ENCODE measurements at places on chromosomes 13 and 19.
A peak's percentile ranks its signal among the peaks of the same experiment; 100 is the strongest.

DNA sequence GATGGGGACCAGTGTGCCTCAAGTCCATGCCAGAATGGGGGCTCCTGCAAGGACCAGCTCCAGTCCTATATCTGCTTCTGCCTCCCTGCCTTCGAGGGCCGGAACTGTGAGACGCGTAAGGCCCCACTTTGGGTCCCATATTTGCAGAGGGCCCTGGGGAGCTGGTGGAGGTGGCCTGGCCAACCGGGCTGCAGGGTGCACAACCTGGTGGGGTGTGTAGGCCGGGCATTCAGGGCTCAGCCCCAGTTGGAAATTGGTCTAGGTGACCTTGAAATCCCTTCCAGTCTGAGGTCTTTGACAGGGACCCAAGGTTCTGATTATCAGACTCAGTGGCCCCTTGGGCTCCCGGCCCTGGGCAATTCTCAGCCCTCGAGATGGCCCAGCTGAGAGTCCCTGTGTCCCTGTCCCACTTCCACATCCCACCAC lies 8.3 kb downstream of the F7 start:
- peak; percentile 1 for DNase-seq

DNA sequence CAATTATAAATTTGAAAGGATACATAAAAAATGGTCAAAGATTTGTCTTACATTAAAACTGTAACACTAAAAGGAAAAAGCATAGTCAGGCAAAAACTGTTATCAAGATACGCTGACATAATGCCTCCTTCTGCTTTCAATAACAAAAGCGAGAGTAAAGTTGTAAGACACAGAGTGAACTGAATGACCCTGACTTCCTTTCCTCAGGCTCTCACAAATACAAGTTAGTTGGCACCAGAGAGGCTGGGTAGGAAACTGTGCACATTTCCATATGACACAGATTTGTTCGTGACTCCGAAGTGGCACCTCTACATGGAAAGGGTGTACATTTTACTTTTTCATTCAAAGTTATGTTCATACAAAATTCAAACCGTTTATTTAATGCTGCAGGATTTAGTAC lies 15.4 kb downstream of the FGF14 start:
- DNase-seq: no peak

DNA sequence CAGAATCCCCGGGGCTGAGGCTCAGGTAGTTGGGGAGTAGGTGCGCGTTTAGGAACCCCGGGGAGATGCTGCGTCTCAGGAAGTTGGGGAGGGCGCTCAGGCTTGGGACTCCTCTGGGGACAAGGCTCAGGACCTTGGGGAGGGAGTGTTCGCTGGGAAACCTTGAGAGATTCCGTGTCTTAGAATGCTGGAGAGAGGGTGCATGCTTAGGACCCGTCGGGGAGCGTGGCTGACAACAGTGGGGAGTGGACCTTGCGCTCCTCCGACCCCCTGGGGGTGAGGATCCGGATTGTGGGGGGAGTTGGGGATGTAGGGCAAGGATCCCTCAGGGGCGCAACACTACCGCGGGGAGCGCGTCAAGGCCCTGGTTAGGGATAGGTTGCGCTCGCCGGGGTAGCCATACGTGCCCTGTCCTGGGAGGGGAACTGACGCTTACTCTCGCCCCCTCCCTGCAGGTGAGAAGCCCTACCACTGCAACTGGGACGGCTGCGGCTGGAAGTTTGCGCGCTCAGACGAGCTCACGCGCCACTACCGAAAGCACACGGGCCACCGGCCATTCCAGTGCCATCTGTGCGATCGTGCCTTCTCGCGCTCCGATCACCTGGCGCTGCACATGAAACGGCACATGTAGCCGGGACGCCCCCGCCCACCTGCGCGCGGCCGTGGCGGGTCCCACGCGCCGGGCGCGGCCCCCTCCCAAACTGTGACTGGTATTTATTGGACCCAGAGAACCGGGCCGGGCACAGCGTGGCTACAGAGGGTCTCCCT lies 2.0 kb downstream of the KLF2 start:
- DNase-seq: no peak

DNA sequence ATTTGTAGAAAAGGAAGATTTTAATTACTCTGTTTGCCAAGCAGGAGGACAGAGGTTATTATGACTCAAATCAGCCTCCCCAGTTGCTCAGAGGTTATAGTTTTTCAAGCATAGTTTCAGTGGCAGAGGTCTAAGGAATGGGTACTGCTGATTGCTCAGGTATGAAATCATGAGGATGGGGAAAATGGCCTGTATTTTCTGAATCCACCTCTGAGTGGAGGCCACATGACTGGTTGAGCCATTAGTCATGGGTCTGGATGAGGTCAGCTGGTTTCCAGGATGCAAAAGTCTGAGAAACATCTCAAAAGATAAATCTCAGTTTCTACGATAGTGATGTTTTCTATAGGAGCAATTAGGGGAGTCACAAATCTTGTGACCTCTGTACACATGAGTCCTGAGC lies 62.8 kb upstream of the CEACAM8 start:
- no peak for DNase-seq

DNA sequence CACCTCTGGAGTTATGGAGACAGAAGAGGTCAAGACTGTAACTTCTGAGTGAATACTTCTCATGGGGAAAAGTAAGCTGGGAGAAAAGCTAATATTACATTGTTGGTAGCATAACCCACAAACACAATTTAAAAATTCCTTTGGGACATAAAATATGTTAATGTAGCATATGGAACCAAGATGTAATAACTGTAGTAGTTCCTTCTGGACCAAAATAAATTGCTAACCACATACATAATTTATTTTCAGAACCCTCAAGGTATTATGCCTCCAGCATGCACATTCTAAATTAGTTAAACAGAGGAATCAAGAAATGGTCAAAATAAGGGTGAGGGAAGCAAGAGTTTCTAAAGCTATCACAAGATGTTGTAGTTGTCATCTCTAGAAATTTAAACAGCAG lies 4.8 kb upstream of the RNF17 start:
- DNase-seq: no peak

DNA sequence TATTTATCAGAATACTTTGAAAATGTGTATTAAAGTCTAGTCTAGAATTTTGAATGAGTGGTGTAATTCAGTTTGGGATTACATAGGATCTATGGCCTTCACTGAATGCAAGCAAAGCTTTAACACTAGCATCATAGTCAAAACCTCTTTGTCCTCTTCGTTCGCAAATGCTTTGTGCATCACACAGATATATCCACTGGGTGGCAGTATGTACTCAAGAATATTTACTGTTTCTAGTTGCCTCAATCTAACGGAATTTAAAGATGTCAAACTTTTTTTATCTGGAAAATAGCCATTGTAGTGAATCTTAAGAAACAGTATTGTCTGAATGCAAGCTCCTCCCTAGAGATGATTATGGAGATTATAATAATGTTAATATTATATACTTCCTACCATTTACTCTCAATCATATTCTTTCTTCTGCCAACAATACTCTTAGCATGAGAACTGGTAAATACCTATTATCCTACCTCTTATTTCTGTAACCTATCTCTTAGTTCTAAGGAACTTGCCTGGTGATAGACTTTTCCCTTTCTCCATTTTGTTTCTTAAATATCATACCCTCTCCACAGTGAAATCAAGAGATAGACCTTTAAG lies 25.8 kb downstream of the LACC1 start:
- no peak for DNase-seq

DNA sequence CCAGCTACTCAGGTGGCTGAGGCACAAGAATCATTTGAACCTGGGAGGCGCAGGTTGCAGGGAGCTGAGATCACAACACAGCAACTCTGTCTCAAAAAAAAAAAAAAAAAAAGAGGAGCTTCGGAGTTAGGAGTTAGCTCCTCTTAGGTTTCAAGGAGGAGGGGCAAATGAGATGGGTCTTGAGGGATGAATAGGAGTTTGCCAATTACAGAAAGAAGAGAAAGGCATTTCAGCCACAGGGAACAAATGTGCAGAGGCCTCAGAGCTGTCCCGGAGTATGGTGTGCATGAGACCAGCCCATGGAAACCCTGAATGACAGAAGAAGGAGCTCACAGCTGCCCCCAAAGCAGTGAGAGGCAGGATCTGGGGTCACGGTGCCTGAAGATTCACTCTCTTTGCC lies 24.6 kb downstream of the TLE2 start:
- DNase-seq: no peak

DNA sequence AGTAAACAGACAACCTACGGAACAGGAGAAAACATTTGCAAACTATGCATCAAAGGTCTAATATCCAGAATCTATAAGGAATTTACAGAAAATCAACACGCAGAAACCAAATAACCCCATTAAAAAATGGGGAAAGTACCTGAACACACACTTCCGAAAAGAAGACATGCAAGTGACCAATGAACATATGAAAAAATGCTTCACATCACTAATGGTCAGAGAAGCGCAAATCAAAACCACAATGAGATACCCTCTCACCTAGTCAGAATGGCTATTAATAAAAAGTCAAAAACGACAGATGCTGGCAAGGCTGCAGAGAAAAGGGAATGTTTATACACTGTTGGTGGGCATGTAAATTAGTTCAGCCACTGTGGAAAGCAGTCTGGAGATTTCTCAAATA lies 29.5 kb downstream of the SLC25A15 start:
- DNase-seq: no peak

GRCh38 chr13:114142640-114143490 lies 10.4 kb upstream of the RASA3 start:
- DNase-seq: peak; percentile 70

- no peak for DNase-seq
Observed at GRCh38 chr19:23542562-23542961, 144.4 kb downstream of the ZNF675 start.
